Activated CD4-positive, alpha-beta T cell treated with anti-CD3 and anti-CD28 coated beads, Interleukin-2, amount 50 U/mL, for 24 hours (primary cell): ENCODE measurements at places on chromosomes 6 and 20.

GRCh38 chr6:142781129-142781528, 163.8 kb downstream of the HIVEP2 start:
- no peak for DNase-seq

GRCh38 chr6:13484138-13484708, 3.2 kb downstream of the GFOD1 start:
- no peak for DNase-seq

GRCh38 chr20:54108817-54109216, 38.4 kb upstream of the BCAS1 start:
- no peak for DNase-seq

- no peak for DNase-seq
Observed at GRCh38 chr6:85389151-85389797, 60.6 kb upstream of the NT5E start.
